Small intestine (tissue), 16 donors: ENCODE measurements at places on chromosomes 3 and 15. TPM values are rescaled to one million over a fixed set of nuclear protein-coding genes. Genes with fewer than 3 reads are reported as not detected.

The COL6A5 gene
- 2.5 TPM for polyA plus RNA-seq

GRCh38 chr3:58251631-58252035, 14.0 kb downstream of the ABHD6 start:
- H3K27me3 ChIP-seq: no peaks in the 10 kb centered on the region
- DNase-seq: no peak
- no peaks in the 10 kb centered on the region for H3K36me3 ChIP-seq
- H3K4me1 ChIP-seq: peaks cover 16% of the 10 kb centered on the region
- H3K4me3 ChIP-seq: no peak overlapping the region

DNA sequence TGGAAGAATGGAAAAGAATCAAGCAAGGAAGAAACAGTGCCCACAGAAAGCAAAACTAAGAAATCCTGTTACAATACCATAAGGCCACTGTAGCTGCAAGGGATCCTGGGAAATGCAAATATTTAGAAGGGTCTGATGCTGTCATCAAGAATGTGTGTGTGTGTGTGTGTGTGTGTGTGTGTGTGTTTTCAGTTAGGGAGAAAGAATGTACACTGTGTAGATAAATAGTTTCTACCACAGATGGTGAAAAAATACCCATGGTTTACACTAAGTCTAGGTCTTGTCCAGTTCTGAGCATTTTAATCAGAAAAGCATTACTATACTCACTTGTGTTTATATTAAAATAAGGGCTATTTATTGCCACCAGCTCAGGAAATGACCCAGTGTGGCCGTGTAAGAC, 355.0 kb downstream of the RBMS3 start:
- no peaks in the 10 kb centered on the region for H3K4me1 ChIP-seq
- no peak overlapping the region for H3K4me3 ChIP-seq
- DNase-seq: no peak
- H3K27ac ChIP-seq: no peak overlapping the region
- no peaks in the 10 kb centered on the region for H3K36me3 ChIP-seq

DNA sequence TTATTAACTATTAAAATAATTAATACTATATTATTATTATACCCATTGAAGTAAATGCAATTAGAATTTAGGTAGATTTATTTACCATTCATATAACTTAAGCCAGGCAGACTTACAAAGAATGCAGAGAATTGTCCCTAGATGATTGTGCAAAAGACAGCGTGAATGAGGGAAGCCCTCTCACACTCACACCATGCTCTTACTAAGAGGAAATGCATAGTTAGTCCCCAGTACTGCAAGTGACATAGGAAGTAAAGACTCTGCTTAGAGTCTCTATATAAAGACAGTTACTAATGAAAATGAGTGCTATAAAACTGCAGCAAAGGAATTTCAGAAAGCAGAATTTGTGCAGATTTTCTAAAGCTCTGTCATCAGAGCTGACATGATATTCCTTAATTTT, 270.4 kb downstream of the ZBBX start:
- H3K27me3 ChIP-seq: no peaks in the 10 kb centered on the region
- no peaks in the 10 kb centered on the region for H3K36me3 ChIP-seq
- no peak overlapping the region for H3K27ac ChIP-seq

- DNase-seq: no peak
- no peak overlapping the region for H3K27ac ChIP-seq
- no peaks in the 10 kb centered on the region for H3K4me1 ChIP-seq
Observed at GRCh38 chr15:96234109-96234892, 96.2 kb upstream of the NR2F2 start.
